Effector memory CD4-positive, alpha-beta T cell (primary cell): ENCODE measurements at places on chromosomes 2 and 18.

DNA sequence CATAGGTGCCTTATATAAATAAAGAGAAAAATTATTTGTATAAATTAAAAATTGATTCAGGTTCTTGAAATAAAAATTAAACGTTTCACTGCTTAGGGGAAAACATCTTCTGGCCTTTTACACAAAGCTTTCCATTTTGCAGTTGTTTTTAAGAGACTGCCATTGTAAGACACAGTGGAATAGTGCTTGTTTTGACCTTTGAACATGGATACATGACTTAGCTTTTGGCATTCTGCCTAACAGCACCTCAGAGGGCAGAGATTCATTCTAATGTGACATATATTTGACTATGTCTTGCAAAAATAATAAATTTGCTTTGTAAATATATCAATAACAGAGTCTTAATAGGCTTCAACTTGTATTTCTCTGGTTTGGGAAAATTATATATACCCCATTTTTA, 142.1 kb downstream of the SLC4A10 start:
- no peak for DNase-seq

- no peak for DNase-seq
These were observed 225.1 kb upstream of the LRRTM1 start for GRCh38 chr2:80529466-80530165.

- no peak for DNase-seq
These were observed 26.4 kb upstream of the ARMC9 start for GRCh38 chr2:231172025-231172424.

- DNase-seq = no peak
These were observed 44.9 kb upstream of the ID2 start for GRCh38 chr2:8636721-8637636.

GRCh38 chr2:48450256-48450655, 79.7 kb upstream of the STON1 start:
- DNase-seq = no peak

DNA sequence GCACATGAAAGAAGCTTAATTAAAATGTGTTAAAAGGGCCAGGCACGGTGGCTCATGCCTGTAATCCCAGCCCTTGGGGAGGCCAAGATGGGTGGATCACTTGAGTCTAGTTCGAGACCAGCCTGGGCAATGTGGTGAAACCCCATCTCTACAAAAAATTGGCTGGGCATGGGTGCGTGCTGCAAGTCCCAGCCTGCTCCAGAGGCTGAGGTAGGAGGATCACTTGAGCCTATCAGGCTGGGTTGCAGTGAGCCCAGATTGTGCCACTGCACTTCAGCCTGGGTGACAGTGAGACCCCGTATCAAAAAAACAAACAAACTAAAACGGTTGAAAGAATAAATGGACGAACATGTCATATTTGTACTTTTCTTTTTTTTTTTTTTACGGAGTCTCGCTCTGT, 26.0 kb downstream of the REL start:
- no peak for DNase-seq

DNA sequence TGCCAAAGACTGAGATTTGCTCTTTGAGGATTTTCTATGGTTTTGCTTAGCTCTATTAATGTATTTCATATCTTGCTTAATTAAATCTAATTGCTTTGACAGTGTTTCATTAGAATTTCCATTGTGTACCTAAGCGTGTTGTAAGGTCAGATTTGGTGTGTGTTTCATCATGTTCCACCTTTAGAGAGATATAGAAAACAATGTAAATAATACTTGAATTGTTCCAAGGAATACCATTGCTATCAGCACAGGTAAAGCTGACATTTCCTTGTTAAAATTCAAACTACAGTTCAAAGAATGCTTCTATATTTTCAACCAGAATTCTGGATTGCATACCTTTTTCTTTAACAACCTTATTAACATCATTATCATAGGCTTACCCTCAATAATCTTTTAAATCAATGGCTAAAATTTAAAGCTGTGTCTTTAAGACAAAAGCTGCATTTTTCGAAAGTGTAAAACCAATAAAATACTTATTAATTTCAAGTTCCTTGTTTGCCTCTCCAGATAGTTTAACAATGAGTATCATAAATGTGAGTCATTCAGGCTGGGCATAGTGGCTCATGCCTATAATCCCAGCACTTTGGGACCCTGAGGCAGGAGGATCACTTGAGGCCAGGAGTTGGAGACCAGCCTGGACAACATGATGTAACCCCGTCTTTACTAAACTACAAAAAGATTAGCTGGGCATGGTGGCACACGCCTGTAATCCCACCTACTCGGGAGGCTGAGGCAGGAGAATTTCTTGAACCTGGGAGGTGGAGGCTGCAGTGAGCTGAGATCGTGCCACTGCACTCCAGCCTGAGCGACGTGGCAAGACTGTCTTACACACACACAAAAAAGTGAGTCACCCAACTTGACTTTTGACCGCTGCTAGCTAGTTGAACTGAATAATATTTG, 188.0 kb upstream of the PKDCC start:
- no peak for DNase-seq

GRCh38 chr2:225104971-225105370, 62.7 kb upstream of the DOCK10 start:
- no peak for DNase-seq

GRCh38 chr2:136121204-136121910, 3.4 kb upstream of the CXCR4 start:
- no peak for DNase-seq

GRCh38 chr2:48873666-48874065, 118.1 kb upstream of the LHCGR start:
- DNase-seq = no peak

- DNase-seq = no peak
These were observed 49.2 kb upstream of the ASPRV1 start for GRCh38 chr2:70010576-70011111.

DNA sequence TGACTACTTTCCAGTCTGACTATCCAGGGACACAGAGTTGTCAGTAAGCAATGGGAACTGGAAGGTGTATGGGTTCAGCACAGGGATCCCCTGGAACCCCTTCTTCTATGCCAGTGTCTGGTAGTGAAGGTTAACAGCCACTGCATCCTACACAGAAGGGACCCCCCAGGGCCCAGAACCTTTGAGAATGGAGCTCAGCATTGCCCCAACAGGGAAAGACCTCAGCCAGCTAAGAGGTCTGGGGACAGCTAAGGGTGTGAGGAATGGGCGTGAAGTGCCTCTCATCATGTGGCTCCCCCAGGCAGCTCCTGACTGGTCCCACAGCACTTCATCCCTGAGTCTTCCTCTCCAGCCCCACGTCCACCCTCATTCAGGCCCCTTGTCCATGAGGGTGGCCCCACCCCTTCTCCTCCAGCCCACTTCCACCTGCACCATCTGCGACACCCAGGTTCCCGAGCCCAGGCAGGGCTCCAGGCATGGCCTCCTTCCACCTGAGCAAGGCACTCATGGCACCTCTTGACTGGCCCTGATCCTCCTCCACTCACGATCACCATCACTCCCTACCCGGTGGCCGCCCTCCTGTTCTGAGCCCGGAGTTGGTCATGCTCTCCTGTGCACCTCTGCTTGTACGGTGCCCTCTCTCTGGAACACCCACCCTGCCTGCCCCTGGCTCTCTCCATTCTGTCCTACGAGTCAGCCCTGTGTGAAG, 77.1 kb downstream of the SFXN5 start:
- DNase-seq = no peak

DNA sequence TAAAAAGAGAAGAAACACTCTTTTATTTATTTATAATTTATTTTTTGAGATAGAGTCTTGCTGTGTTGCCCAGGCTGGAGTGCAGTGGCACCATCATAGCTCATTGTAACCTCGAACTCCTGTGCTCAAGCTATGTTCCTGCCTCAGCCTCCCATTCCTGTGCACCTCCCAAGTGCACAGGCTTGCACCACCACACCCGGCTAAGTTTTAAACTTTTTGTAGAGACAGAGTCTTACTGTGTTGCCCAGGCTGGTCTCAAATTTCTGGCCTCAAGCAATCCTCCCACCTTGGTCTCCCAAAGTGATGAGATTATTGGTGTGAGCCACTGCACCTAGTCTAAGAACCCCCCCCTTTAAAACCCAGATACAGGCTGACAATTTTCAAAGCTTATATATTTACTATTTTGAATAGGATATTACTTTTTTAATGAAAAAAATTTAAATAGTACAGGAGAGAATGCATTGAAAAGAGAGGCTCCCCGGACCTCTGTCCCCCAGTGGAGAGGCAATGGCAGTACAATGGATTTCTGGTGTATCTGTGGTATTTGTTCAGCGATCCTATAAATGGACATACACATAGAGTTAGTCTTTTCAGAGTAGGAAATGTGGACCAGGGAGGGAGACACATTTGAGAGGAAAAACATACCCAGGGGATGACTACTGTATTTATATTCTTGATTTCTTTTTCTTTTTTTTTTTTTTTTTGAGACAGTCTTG, 48.1 kb upstream of the CNOT11 start:
- DNase-seq = no peak

DNA sequence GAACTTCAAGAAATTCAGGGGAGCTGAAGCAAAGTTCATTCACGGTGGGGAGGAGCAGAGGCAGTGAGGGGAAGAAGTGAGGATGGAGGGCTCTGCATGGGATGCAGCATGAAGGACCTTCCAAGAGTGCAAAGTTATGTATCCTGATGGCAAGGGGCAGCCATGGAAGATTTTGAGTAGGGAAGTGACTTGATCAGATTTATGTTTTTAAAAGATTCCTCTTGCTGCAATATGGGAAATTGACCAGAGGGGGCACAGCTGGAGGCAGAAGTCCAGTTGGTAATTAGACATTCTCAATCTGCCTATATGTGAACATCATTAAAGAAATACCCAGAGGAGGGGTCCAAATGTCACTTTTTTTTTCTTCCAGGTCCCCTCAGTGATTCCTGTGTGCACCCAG, 21.5 kb upstream of the ANXA4 start:
- no peak for DNase-seq

- DNase-seq = no peak
These were observed 970.3 kb downstream of the CNTNAP5 start for GRCh38 chr2:124995185-124995912.

GRCh38 chr18:3120356-3120755, 99.4 kb downstream of the MYOM1 start:
- no peak for DNase-seq

GRCh38 chr2:79025421-79025820, at the start of gene REG3G:
TSS of gene REG3G (plus strand) at chr2:79025702. CDS start at chr2:79026094, 392 bp downstream.
- no peak for DNase-seq

DNA sequence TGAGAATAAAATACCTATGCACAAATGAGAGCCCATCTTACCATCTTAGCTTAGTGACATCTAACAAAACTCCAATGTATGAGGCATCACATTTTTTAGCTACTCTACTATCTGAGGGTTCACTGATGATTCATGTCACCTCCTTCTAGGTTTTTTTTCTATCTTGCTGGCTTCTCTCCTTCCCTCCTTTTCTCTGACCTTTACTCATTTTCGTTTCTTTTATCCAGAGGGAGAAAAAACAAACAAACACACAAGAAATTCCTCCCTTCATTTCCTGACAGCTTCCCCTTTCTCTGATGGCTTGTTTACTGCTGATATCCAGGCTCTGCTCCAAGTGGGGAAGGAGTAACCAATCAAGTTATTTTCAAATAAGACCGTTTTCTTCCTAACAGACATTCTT, 115.1 kb downstream of the UBE2E3 start:
- DNase-seq = no peak

DNA sequence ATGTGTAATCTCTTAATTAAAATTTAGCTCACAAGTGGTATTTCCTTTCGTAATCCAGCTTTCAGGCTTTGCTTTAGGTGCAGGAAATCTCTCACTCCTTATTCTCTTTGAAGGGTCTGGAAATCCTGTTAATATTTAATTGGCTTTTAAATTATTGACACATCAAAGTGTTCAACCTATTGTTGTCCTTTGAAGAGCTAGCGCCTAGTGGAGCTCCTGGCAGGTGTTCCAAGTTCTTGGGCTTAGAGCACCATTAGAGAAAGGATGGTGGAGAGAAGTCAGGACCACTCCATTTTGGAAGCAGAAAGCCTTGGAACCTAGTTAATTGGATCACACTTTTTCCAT, 92.4 kb downstream of the CABLES1 start:
- DNase-seq = no peak

DNA sequence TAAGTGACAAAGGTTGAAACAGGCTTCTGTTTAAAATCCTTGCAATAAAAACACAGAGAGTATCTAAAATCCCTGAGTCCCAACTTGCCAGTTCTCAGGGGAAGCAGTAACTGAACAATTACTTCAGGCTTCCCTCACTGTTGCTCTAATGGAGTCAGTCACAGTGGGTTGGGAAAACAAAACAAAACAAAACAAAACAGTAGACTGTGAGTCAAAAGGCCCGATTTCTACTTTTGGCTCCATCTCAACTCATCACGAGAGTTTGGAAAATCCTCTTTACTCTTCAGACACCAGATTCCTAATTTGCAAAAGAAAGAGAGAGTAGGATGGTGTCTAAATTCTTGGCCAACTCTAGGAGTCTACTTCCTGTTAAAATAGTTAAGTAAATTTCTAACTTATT, 1.1 kb downstream of the FSHR start:
- no peak for DNase-seq

DNA sequence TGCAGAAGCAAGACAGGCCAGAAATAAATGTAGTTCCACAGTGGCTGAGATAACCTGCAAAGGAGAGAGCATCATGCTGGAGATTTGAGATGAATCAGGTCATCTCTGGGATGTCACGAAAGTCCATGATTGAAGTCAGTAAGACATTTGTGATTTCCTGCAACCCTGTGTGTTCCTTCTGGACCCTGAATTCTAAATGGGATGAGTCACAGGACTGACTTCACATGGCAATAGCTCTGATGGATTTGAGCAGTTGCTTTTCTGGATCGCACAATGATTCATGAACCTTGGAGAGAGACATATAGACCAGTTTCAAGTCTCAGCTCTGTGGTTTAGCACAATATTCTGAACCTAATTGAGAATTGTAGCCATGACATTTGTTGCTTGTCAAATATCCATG, 102.9 kb downstream of the TSN start:
- no peak for DNase-seq

- DNase-seq = no peak
These were observed 8.6 kb downstream of the ARHGEF33 start for GRCh38 chr2:38898256-38898655.

DNA sequence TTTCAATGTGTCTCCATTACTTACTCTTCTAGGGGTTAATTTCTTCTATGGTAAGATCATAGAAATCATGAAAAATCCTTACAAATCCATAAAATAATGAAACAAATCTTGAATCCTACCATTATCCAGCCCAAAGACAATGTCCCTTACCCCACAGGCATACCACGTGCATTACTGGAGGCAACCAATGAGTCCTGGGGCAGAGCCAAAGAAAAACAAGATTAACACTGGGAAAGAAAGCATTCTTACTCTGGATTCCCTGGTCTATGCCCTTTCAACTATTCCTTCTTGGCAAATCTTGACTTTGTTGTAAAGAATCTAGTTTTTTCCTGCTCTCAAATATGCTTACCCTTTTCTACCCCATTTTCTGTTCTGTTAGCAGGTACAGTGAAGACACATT, 3.1 kb upstream of the GALNT1 start:
- DNase-seq = no peak

DNA sequence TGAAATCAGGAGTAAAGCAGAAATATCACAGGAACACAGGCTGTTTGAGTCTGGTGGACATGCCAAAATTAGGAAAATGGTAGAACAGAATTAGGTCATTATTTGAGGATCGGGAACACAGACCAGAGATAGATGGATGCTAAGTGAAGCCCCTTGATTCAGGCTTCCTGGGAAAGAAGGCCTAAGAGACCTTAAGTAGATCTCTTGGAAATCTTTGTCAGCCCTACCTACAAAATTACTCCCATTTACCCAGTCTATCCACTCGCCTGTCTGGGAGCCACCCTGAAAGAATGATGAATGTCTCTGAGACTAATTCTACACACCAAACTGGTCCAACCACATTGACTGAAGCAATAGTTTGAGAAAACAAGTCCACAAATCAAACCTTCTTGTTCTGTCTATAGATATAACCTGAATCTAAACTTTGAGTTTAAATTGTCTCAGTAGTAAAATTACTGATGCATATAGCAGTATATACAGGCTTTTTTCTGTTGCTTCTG, 36.6 kb upstream of the TANK start:
- no peak for DNase-seq
